ENCODE measurements at places on chromosomes 11 and 22.

- DNase-seq = no peak
These were observed 37.7 kb upstream of the GNAZ start for GRCh38 chr22:23032658-23033057.

DNA sequence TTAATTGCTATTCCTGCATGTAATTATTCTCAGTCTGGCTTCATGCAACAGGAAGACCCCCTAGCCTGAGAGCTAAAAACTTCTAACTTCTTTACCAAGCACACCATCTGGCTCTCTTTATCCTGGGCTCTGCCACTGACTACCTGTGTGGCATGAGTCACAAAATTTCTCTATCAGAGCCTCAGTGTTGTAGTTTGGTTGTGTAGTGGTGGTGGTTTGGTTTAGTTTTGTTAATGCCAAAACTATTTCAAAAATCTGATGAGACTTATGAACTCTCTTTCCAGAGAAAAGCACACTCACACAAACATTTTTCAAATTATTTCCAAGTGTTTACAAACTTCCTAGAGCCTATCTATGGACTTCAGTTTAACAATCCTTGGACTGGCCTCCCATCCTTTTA, 7.5 kb upstream of the IL17RA start:
- DNase-seq = peak; percentile 72

DNA sequence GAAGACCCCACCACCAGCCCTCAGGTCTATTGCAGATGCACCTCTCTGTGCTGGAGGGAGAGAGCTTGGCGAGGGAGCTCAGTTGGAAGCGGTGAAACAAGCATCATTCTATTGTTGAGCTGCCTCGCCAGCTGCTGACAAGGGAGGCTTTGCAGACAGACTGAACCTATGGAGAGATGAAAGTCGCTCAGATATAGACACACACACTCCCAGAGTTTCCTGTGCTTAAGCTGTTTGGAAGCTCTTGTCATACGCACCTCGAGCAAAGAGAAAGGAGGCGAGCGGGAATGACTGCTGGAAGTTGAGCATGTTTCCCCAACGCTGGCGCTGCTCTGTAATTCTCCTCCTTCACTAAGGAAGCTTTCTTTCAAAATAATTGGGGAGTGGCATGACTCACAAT, 126.1 kb downstream of the TRIM29 start:
- no peak for DNase-seq

DNA sequence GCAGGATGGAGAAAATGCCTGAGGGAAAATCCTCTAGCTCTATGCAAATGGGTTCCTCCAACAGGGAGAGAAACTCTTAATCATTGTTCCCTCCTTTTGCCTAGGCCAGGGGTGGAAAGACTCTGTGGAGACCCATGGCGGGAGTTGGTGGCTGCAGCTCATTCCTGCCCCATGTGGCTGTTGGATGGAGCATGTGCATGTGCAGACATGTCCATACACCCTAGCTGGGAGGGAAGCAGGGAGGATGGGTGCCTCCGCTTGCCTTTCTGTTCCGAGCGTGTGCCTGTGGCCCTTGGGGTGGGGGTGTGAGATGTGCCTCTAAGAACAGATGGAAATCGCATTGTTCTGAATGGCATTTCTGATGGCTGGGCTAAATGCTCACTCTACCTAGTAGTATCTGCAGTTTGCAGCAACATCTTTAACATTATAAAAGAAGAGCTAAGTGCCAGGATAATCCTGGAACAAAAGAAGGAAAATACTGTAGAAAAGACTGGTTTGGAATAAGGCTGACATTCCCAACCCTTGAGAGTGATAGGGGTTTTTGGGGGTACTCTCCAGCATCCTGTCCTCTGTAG, 31.7 kb downstream of the METTL15 start:
- no peak for DNase-seq

GRCh38 chr11:11239959-11240358, 113.1 kb downstream of the CSNK2A3 start:
- DNase-seq = no peak

All from HT1080 (cell line).